Activated CD4-positive, CD25-positive, alpha-beta regulatory T cell treated with anti-CD3 and anti-CD28 coated beads, Interleukin-2, amount 50 U/mL, for 16 hours (primary cell): ENCODE measurements at places on chromosomes 5 and 9.

DNA sequence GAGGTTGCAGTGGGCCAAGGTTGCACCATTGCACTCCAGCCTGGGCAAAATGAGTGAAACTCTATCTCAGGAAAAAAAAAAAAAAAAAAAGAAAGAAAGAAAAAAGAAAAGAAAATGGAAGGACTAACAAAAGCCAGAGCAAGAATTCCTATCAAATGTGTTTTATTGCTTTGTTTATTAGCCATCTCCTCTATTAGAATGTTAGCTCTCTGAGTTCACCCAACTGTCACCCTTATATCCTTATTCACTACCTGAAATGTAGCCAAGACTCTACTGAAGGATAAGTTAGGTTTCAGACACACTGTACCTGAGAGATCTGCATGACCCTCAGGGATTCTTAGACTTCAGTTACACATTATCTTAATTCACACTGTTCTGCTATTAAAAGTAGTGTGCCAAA lies 177.9 kb downstream of the MAPKAP1 start:
- no peak for DNase-seq

DNA sequence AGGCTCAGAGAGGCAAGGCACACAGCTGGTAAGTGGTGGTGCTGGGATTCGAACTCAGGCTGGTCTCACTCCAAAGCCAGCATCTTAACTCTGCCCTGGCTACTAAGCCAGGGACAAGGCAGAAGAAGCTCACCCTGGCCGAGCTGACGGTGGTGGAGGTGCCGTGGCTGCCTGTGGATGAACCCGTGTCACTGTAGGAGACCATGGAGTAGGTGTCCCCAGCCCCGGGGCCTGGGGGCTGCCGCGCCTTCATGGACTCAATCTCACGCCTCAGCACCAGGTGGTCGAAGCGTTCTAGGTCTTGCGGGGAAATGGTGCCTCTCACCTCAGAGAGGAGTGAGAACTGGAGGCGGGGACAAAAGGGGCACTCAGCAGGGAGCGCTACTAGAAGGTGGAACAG lies 35.4 kb upstream of the AKNA start:
- no peak for DNase-seq

GRCh38 chr5:148826739-148827070 lies 294 bp downstream of the ADRB2 start:
- DNase-seq, result no peak

DNA sequence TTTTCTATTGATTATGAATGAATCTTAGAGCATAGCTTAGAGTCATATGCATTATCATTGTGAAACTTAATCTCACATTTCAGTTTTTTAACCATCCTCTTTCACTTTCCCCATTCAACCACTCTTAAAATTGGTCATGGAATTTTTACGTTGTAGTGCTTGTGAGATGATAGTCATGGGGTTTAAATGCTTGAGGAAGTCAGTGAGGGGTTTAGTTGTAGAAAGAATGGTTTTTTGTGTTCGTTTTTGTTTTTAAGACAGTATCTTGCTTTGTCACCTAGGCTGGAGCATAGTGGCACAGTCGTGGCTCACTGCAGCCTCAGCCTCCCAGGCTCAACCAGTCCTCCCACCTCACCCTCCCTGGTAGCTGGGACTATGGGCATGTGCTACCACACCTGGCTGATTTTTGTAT lies 19.6 kb downstream of the UGCG start:
- no peak for DNase-seq

- no peak for DNase-seq
Measured at GRCh38 chr9:4207881-4208615, 91.8 kb downstream of the GLIS3 start.
